ENCODE measurements at places on chromosomes 5 and 9.

DNA sequence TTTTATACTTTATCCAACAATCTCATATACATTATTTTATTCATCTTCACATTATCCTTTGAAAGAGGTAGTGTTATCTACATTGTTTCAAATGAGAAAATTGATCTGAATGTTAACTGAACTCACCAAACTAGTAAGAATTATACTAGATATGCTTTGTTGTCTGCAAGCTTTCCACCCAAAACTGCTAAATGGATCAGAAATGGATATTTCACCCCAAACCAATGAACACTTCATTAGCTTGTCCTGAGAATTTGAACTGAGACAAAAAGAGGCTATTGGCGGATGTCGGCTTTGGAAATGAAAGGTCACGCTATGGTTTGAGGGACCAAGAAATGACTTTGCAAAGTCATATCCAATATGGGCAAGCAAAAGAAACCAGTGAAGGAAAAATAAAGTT, 201.9 kb upstream of the TRPM3 start:
- no peak overlapping the region for H3K27ac ChIP-seq
- H3K27me3 ChIP-seq = no peaks in the 10 kb centered on the region
- no peak overlapping the region for H3K4me3 ChIP-seq
- H3K36me3 ChIP-seq = no peaks in the 10 kb centered on the region
- DNase-seq = no peak

- H3K4me3 ChIP-seq = no peak overlapping the region
- no peaks in the 10 kb centered on the region for H3K4me1 ChIP-seq
These were observed 140.0 kb downstream of the BARX1 start for GRCh38 chr9:93815135-93815534.

DNA sequence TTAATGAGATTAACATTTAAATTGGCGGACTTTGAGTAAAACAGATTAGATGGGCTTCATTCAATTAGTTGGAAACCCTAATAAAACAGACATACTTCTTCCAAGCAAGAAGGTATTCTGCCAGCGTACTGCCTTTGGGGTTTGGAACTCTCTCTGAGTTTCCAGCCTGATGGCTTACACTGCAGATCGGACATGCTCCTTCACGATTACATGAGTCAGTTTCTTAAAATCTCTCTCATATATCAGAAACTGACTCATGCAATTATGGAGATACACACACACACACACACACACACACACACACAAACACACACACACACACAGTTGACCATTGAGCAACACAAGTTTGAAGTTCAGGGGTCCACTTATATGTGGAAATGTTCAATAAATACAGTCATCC, 789.4 kb downstream of the CDH12 start:
- H3K4me3 ChIP-seq = no peak overlapping the region
- H3K27me3 ChIP-seq = no peaks in the 10 kb centered on the region
- no peaks in the 10 kb centered on the region for H3K4me1 ChIP-seq

- no peak for DNase-seq
- H3K36me3 ChIP-seq = no peaks in the 10 kb centered on the region
These were observed 433.2 kb upstream of the NMUR2 start for GRCh38 chr5:152838241-152838786.

Measured in hepatocyte (in vitro differentiated cells).